ENCODE measurements at places on chromosomes 16 and 17.

DNA sequence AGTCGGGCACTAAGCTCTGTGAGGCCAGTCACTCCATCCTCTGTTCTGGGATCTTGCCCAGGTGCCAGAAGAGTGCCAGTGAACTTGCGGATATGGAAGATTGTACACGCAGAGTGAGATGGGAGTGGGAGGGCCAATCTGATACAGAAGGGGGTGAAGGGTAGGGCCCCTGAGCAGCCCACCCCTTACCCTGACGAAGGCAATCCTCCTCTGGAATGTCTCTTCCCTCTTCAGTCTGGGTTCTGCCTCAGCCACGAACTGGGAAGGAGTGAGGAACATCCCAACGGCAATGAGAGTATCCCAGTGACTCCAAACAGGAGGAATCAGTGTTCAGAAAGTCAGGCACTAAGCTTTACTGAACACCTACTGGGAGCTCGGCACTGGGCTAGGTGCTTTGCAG, 11.9 kb upstream of the PIK3R6 start:
- no peak for DNase-seq

DNA sequence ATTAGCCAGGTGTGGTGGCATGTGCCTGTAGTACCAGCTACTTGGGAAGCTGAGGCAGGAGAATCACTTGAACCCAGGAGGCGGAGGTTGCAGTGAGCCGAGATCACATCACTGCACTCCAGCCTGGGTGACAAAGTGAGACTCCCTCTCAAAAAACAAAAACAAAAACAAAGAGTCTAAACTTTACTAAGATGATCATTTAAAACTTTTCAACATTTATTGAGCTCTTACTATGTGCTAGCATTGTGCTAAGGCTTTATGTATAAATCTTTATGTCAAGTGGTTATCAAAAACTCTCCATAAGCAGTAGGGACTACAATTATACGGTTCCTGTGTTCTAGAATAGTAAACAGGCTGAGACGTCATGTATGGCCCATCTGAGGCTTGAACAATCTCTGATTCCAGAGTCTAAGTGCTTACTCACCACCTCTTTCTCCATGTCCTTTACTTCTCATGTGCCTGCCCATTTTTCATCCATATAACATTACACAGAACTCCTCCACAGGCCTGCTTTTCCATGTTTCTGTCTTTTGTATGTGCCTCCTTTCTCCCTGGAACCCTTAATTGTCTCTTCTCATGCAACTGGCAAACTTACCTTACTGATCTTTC, 66.7 kb downstream of the NUP88 start:
- no peak for DNase-seq

GRCh38 chr16:66717776-66718175, 21.2 kb upstream of the CMTM4 start:
- DNase-seq, result no peak

- no peak for DNase-seq
Measured at GRCh38 chr16:14449790-14450480, 180.1 kb downstream of the PARN start.

- no peak for DNase-seq
Measured at GRCh38 chr17:82228278-82228841, 482 bp upstream of the SLC16A3 start.

DNA sequence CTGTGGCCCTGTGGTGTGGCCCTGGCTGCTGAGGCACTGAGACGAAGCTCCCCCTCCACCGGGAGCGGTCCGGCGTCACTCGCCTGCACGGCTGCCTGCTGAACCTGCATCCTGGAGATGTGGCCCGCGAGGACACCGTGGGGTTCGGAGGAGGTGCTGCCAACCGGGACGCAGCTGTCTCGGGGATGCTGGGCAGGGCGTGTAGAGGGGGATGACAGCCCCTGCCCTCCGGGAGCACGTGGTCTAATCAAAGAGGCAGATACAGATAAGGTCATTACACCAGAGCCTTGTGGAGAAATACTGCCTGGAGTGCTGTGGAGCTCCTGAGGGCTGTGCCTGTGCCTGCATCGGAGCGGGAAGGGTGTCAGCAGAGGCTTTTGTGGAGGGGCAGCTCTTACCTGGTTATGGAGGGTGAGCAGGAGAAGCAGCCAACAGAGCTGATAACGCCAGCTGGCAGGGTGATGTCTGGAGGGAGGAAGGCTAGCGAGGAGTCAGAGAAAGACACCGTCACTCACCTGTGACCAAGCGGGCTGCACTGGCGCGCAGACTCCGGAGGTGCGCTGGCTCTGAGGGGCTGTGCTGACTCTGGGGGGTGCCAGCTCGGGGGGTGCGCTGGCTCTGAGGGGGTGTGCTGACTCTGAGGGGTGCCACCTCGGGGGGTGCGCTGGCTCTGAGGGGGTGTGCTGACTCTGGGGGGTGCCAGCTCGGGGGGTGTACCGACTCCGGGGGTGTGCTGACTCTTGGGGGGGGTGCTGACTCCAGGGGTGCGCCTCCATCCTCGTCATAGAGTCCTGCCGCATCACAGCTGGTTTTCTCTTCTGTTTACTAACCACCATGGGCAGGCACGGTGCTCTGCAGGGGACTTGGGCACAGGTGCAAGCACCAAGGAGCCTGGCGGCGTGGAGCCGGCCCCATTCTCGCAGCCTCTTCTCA, 104.7 kb upstream of the CHMP6 start:
- DNase-seq, result no peak

- no peak for DNase-seq
Measured at GRCh38 chr16:8588682-8589056, 1.6 kb downstream of the TMEM114 start.

- no peak for DNase-seq
Measured at GRCh38 chr16:79045191-79045590, 555.3 kb downstream of the MAF start.

DNA sequence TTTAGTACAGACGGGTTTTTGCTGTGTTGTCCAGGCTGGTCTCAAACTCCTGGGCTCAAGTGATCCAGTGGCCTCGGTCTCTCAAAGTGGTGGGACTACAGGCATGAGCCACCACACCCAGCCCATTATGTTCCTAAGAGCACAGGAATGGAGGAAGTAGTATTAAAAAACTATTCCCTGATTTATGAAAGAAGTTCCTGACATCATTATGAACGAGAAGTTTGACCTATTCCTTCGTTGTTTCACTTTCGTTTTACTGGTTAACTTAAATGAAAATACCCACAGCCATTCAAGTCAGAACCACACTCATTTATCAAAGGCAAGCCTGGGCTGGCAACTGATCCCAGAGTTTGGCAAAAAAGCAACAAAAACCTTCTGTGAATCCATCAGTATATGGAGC, 13.5 kb upstream of the CBX4 start:
- no peak for DNase-seq

DNA sequence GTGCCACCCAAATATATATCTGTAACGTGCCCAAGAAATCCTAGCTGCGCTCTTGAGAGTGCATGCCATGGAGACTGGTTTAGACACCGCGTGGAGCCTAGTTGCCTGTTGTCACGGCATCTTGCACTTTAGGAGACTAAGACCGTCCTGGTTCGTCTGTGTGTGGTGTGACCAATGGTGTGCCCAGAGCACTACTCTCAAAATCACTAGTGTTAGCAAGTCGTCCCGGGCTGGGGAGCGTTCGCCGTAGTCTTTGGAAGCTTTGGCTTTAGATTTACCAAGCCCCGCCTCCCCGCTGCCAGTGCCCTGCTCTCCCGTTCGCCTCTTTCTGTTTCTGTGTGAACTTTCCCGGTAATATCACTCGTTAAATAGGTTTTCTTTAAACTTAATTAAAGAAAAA, 27.0 kb downstream of the CLUH start:
- DNase-seq, result no peak

Measured in activated CD8-positive, alpha-beta memory T cell treated with anti-CD3 and anti-CD28 coated beads for 1 hour (primary cell).